ENCODE measurements at places on chromosomes 2 and 18. TPM values are rescaled to one million over a fixed set of nuclear protein-coding genes. Genes with fewer than 3 reads are reported as not detected.

Gene STON1
- total RNA-seq = 8.2 TPM

Gene RNPEPL1
- 50.8 TPM for total RNA-seq

Gene HOXD8
- not detected for total RNA-seq

Gene CLEC4F
- total RNA-seq = not detected

Gene DIS3L2
- 59.3 TPM for total RNA-seq

Gene ALPP
- not detected for total RNA-seq

Gene DUSP28
- total RNA-seq = 4.9 TPM

Gene TCF7L1
- total RNA-seq = 57.2 TPM

Gene CNRIP1
- total RNA-seq = not detected

Gene DNAH7
- 5.7 TPM for total RNA-seq

Gene RBM44
- 0.81 TPM for total RNA-seq

Gene IL36B
- total RNA-seq = not detected

Data from progenitor cell of endocrine pancreas (in vitro differentiated cells).